ENCODE measurements at places on chromosomes 3 and 15.

- no peak for DNase-seq
Observed at GRCh38 chr15:22778796-22779195, 7.6 kb upstream of the NIPA1 start.

- no peak for DNase-seq
Observed at GRCh38 chr15:40984964-40985363, 31.7 kb downstream of the CHAC1 start.

DNA sequence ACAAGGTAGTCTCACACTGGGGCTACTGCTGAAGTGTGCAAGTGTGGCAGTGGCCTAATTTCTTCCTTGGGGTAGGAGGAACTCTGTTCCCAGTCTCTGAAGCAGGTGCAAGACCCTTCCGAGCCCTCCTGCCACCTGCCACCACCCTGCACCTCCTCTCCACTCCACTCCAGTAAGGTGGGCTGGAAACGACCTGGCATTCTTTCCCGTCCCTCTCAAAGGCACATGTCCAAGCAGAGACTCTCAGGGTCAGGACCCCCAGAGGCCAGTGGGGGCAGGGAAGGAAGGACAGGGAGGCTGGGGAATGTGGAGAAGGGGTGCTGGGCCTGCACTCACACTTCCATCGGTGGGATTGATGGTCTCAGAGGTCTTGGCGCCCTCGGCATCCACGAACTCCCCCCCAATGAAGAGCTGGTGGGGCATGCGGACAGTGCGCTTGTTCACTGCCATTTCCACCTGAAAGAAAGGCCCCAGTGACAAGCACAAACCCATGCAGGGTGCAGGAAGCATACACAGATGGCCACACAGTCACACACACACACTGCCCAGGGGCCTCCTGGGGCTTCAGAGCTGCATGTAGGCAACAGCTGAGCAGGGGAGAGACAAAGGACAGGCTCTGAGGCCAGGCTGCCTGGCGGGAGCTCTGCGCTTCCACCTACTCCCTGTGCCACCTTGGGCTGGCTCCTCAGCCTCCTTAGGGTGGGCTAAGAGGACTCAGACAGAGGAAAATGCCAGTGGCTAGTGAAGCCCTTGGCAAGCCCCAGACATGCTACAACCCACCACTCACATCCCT is 43.8 kb downstream of the ALDH1L1 start:
- no peak for DNase-seq

DNA sequence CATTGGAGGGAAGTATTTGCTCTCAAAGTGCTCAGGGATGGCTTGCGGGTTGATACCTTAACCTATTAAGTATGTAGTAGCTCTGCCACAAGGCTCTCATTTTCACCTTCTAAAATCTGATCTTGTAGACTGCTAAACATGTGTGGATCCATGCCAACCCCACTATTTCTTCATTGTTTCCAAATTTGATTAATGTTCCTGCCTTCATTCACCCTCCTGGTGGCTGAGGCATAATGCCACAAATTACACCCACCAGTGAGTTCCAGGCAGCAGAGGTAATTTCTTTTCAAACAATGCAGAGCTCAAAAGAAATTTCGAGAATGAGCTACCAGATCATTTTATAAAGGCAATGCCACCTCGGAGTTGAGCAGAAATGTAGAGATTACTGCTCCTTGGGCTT is 71.0 kb downstream of the EDEM1 start:
- no peak for DNase-seq

DNA sequence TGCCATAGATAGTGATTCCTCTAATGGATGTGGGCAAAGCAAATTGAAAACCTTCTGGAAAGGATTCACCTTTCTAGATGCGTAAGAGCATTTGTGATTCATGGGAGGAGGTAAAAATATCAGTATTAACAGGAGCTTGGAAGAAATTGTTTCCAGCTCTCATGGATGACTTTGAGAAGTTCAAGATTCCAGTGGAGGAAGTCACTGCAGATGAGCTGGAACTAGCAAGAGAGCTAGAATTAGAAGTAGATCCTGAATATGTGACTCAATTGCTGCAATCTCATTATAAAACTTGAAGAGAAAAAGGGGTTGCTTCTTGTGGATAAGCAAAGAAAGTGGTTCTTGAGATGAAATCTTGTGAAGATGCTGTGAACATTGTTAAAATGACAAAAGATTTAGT is 88.0 kb upstream of the ACKR4 start:
- DNase-seq: no peak

DNA sequence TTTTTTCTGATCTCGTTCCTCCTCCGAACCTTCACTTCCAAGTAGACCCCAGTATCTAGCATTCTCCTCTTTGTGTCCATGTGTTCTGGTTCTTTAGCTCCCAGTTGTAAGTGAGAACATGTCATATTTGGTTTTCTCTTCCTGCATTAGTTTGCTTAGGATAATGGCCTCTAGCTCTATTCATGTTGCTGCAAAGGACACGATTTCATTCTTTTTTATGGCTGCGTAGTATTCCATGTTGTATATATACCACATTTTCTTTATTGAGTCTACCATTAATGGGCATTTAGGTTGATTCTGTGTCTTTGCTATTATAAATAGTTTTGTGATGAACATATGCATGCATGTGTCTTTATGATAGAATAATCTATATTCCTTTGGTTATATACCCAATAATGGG is 30.2 kb upstream of the MME start:
- DNase-seq: no peak

- peak; percentile 91 for DNase-seq
Observed at GRCh38 chr15:40340740-40341400, at the start of gene CCDC9B. Gene CCDC9B (minus strand): TSS chr15:40340939. CDS start chr15:40340819, 120 bp downstream.

Measured in globus pallidus (tissue), 1 donor.